ENCODE measurements at places on chromosomes 12 and 14.
A peak's percentile ranks its signal among the peaks of the same experiment; 100 is the strongest.

GRCh38 chr12:127640181-127640886, 626.6 kb upstream of the TMEM132C start:
- no peak for DNase-seq

DNA sequence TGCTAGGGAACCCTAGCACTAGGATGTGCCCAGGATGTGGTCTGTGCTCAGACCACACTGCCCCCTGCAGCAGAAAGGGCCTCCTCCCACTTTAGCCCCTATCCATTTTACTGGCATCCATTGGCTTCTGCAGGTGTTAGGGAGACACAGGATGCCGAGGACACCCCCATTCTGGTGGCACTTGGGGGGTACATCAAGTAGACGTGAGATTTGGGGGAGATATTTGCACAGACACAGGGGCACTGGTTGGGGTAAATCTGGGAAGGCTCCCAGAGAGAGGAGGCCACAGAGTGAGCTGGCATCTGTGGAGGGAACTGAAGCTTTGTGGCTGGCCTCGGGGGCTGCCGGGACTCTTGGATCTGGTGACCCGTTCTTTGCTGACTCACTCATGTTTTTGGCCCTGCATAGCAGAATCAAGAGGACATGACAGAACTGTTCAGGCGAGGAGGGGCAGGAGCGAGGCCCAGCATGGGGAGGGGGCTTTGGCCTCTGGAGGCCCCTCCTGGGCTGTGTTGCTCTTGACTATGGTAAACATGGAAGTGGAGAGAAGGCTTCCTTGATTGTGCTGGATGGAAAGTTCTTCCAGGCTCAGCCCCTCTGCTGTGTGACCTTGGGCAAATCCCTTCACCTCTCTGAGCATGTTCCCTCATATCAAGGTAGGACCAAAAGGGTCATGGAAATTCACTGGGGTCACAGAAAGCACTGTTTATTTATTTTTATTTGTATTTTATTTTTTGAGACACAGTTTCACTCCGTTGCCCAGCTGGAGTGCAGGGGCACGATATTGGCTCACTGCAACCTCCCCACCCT, 1.8 kb downstream of the PLBD2 start:
- DNase-seq, result no peak

GRCh38 chr14:103818422-103818821, 29.0 kb downstream of the PPP1R13B start:
- DNase-seq, result no peak

DNA sequence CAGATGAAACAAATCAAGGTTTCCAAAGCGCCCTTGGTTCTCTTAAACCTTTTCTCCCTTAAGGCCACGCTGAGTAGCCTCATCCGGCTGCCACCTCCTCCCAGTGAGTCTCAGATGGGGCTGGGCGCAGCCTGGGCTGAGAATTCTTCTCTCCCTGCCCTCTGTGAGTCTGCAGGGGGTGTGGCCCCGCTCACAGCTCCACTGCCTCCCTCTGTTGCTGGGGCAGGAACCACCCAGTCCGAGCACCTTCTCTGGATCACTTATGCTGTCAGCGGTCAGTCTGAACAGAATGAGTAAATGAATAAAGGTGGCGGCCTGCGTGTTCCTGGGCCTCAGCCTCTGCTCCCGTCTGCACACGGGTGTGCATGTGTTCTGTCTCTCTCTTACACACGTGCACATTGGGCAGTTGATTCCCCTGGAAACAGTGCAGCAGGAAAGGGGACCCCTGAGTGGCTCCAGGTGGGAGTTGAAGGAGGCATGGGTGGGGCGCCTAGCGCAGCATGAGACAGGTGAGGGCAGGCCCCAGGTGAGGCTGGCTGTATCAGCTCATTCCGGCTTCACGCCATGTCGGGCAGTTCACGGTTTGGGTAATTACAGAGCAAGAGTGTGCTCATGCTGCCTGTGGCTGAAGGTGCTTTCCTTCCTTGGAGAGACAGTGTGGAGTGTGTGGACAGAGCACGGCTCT, 4.3 kb downstream of the PAPLN start:
- peak; percentile 70 for DNase-seq

- peak; percentile 61 for DNase-seq
These were observed 90.1 kb upstream of the DAAM1 start for GRCh38 chr14:59098377-59098776.

GRCh38 chr14:74660167-74660566, 48.1 kb upstream of the LTBP2 start:
- DNase-seq, result no peak

DNA sequence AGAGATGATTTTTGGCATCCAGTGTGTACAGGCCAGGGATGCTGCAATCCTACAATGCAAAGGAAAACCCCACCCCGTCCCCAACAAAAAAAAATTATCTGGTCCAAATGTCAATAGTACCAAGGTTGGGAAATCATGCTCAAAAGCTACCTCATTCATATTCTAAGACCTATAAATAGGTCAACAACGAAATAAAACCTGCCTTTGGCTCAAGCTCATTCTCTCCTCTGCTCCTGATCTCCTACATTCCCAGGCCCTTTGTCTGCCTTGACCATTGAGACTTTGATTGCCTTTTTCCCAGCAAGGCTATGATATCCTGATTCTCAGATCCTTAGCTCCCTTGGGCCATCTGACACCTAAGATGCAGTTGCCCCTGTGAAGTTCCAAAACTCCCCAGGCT, 30.0 kb downstream of the ANKS1B start:
- no peak for DNase-seq

GRCh38 chr14:64245491-64245890, 48.7 kb downstream of the ESR2 start:
- DNase-seq, result no peak

- peak; percentile 80 for DNase-seq
These were observed 42.9 kb downstream of the DAD1 start for GRCh38 chr14:22545842-22546721.

DNA sequence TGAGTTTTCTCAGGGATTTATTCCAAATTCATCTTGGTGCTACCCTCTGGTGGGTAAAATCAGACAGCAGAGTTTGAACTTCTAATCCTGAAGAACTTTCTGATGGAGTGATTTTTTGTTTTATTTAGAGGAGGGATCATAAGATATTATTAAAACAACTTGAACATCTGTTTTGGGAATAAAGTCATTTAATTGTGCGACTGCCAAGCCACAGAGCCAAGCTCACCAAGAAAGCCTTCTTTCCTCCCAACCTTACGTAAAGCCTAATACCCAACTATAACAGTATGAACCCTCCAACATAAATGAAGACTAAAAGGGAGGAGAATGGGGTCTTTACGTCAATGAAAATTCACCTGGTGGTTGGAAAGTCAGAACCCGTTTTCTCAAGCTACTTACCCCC, 205.5 kb upstream of the IGF1 start:
- DNase-seq, result no peak

GRCh38 chr14:101131451-101131916, 228.0 kb upstream of the RTL1 start:
- peak; percentile 54 for DNase-seq

GRCh38 chr14:24875991-24876878, 173.7 kb downstream of the STXBP6 start:
- DNase-seq, result no peak

GRCh38 chr12:95231190-95231589, 13.6 kb downstream of the VEZT start:
- DNase-seq, result no peak

DNA sequence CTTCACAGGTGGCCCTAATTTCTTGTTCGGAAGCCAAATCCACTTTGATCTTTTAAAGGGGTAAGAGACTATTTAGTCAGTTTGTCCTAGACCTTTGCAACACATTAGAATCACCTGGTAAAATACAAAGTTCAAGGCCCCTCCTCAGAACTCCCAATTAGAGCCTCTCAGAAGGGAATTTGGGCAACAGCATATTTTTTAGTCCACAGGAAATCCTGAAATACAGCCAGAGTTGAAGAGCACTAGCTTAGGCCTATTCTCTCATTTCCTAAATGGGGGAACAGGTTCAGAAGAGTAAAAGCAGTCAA, 151.3 kb upstream of the FSCB start:
- DNase-seq, result no peak

- peak; percentile 96 for DNase-seq
These were observed at the start of gene RILPL1 for GRCh38 chr12:123533672-123534643. TSS of gene RILPL1 (minus strand) at chr12:123533719. CDS start at chr12:123533482, 237 bp downstream.

DNA sequence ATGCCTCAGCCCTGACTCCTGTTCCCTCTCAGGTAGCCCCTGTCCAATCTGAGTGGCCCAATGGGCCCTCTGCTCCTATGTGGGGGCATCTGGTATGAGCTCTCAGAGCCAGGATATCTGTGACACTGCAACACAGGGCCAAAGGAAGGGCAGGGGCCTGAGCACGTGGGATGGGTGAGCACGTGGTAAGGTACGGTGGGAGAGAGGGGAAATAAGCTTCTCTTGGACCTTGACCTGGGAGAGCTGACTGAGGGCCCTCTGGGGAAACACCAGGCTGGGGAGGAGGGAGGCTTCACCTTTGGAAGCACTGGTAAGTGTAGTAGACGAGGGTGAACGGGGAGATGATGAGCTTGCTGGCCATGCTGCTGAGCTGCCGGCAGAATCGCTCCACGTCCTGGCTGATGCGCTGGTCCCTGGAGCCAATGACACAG, 6.7 kb downstream of the ABCD4 start:
- DNase-seq, result no peak

GRCh38 chr12:78406828-78407227, 457.7 kb upstream of the SYT1 start:
- DNase-seq, result no peak

DNA sequence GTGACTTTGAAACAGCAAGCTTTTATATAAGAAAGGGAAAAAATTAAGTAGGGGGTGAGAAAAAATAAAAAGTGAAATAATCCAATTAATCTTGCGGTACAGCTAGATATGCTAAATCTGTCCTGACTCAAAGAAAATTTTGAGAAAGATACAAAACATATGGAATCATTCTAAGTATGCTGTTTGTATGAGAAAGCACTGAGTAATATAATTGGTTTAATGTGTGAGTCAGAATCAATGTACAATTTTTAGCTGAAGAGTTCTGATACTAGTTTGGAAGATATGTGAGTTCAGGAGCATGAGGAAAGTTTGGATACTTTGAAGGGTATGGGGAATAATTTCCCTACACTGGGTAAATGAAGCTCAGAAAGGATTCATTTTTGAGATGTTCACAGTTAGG, 190.9 kb upstream of the RASSF8 start:
- no peak for DNase-seq

GRCh38 chr14:59507752-59508103, 23.4 kb downstream of the JKAMP start:
- DNase-seq, result no peak

GRCh38 chr14:99616832-99617800, 13.1 kb upstream of the CCDC85C start:
- DNase-seq, result no peak

DNA sequence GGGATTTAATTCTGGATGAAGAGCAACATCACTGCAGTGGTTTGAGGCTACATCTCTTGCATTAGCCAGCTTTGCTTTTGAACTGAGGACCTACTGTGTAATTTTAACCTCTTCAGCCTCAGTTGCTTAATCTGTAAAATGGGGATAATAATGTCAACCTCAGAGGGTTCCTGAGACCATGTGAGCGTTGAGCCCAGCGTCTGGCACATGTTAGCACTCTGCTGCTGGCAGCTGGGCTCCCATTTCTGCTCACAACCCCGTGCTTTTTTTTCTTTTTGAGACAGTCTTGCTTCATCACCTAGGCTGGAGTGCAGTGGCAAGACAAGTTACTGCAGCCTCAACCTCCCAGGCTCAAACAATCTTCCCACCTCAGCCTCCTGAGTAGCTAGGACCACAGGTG, 31.6 kb downstream of the TESC start:
- DNase-seq, result no peak

DNA sequence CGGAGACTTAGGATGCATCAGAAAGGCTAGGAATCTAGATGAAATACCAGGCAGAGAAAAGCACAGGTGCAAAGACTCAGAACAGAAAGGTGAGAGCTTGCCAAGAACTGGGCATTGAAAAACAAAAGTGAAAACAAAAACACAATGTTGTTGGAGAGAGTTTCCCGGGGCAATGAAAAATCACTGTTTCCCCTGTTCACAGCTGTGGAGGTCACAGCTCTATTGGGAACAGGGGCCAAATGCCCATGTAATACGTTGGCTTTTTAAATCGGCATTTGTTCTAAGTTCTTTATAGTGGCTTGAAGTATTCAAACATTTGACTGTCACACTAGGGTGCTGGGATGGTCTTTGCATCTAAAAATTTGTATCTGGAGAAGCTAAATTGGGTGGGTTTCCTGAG, 108.3 kb downstream of the SLC15A4 start:
- DNase-seq, result no peak

- DNase-seq, result no peak
These were observed 14.4 kb downstream of the RASSF9 start for GRCh38 chr12:85821759-85822158.

- no peak for DNase-seq
These were observed 18.5 kb upstream of the TBPL2 start for GRCh38 chr14:55458800-55459515.

DNA sequence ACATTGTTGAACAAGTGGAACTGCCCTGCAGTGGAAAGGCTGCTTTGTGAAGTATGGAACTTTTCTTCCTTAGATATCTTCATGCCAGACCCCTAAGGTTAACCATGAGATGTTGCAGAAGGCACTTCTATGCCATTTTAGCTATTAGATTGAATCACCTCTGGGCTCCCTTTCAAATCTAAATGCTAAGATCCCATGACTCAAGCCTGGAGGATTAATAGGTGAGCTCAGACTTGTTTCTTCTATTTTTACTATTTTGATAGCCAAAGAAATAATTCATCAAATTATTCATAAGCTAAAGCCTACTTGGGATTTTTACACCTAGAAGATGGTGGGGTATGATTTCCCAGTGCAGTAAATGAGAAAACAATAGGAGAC, 64.3 kb downstream of the DAD1 start:
- DNase-seq, result no peak

- DNase-seq, result peak; percentile 93
These were observed 3.3 kb downstream of the FLRT2 start for GRCh38 chr14:85533023-85533860.

DNA sequence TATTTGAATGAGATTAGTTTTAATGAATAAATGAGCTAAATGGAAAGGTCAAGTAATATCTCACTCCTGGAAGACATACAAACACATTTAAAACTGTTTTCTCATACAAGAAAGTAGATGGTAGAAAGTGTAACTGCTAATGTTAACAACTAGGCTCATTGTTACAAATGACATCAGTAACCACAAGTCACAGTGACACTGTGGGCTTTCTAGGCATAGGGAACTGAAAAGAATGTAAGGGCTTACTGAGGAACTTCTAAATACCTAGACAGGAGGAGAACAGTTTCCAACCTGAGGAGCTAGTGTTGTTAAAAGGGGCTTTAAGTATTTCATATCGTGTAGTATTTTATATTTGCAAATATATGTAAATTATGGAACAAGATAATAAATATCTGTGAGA, 17.5 kb upstream of the ERGIC2 start:
- DNase-seq, result no peak

GRCh38 chr14:32826404-32827082, 112.1 kb upstream of the NPAS3 start:
- DNase-seq, result peak; percentile 57

- no peak for DNase-seq
These were observed 38.1 kb downstream of the CIT start for GRCh38 chr12:119838826-119839600.

All from islet precursor cell (in vitro differentiated cells).